ENCODE measurements at places on chromosomes 4 and X.
A peak's percentile ranks its signal among the peaks of the same experiment; 100 is the strongest.

GRCh38 chrX:13130816-13131215, 86.4 kb upstream of the FAM9C start:
- no peak for DNase-seq

GRCh38 chr4:88296413-88297211, 12.3 kb upstream of the PPM1K start:
- no peak for DNase-seq

DNA sequence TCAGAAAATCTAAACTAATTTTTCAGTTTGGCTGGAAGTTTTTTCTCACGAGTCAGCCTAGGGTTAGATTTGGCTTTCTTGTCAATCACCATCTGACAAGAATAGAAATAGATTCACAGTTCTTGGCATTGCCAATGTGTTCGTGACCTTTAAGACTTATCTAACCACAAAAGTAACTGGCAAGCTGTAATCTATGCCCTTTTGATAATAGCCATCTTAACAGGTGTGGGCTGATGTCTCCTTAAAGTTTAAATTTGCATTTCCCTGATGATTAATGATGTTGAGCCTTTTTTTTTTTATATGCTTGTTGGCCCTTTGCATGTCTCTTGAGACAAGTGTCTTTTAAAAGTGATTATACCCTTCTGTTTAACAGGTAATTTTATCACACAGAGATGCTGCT, 460.3 kb upstream of the PRKX start:
- DNase-seq: no peak

DNA sequence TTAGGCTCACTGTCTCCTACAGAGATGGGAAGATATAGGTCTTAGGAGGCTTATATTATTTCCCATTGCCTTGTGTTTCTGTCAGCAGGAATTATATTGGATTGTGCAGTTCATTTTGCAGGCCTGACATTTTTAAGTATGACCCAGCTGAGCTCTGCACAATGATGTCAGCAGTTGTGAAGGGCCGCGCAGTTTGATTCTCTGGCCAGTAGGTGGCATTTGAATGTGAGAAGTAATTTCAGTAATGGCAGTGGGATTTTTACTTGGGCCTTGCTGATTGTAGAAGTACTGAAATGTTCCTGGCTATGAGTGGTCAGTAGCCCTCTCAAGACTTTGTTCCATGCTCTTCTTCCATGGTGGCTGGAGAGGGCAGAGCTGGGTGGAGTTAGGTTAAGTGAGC, 247.2 kb upstream of the MTMR8 start:
- peak; percentile 34 for DNase-seq

DNA sequence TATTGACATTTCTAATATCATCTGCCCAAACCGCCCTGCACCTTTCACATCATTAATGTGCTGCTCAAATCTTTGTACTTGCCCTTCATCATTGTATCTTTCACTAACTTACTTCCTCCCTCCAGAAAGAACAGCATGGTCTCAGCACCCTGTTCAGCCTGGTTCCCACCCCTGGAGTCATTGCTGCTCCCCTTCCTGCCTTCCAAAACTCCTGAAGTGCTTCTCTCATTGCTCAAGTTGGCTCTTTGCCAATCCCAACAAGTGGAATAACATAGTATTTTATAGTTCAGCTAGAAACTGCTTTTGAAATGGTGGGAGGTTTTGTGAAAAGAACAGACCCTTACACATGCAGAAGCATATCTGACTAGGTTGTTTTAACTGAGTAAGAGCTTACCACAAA, 14.0 kb upstream of the TTC29 start:
- no peak for DNase-seq

GRCh38 chr4:118888666-118889311, at the start of gene SYNPO2:
TSS of gene SYNPO2 (plus strand) at chr4:118888854. CDS start at chr4:118889037, 183 bp downstream.
- peak; percentile 65 for DNase-seq

GRCh38 chr4:41214136-41214824, at the start of gene APBB2:
TSS of gene APBB2 (minus strand) at chr4:41214542. CDS start at chr4:41033254, 181,288 bp downstream.
- peak; percentile 99 for DNase-seq
